Stimulated activated CD8-positive, alpha-beta memory T cell treated with anti-CD3 and anti-CD28 coated beads, Interleukin-7, amount 100 ng/mL, for 4 hours (primary cell): ENCODE measurements at places on chromosomes 2 and 18.

DNA sequence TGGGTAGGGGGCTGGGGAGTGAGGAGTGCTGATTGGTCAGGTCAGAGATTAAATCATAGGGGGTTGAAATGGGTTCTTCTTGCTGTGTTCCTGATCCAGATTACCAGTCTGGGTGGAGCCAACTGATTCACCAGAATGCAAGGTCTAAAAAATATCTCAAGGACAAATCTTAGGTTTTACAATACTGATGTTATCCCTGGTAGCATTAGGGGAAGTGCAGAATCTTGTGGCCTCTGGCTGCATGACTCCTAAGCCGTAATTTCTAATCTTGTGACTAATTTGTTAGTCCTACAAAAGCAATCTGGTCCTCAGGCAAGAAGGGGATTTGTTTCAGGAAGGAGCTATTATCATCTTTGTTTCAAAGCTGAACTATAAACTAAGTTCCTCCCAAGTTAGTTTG lies 289.2 kb upstream of the KYNU start:
- no peak for DNase-seq

DNA sequence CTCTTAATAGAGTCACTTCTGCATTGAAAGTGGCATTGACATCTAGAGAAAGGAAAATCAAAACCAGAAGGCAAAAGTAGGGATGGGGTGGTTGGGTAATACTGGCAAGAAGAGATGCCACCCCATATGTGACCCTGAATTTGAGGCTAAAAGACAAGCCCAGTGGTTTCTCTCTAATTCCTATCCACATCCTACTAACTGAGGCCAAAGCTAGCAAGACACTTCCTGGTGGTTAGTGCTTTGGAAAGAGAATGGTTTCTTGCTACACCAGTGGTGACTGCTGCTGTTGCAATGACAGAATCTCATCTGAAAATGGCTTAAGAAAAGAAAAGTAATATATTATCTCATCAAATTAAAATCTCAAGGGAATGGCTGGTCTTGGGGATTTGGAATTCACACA lies 640.6 kb downstream of the EPHA4 start:
- no peak for DNase-seq

- no peak for DNase-seq
Observed at GRCh38 chr2:101446869-101447268, 28.0 kb downstream of the RFX8 start.

DNA sequence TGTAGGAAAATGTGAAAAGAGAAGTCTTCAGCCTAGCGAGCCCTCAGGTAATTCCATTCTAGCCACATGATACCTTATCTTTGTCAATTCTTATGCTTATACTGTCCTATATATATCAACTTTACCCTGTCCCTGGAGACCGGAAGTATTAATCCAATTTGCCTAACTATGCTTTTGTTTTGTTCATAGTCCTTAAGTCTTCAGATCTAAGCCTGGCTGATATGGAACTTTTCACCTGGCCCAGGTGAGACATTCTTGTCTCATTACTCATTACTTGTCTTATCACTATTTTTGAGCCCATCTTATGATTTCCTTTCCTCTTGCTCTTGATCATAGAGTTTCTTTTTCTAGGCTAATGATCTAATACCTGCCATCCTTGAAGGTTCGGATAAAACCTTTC lies 194.1 kb upstream of the FANCL start:
- no peak for DNase-seq

- DNase-seq = no peak
Observed at GRCh38 chr18:23953984-23954383, 60.6 kb upstream of the TTC39C start.

- DNase-seq = no peak
Observed at GRCh38 chr2:20178666-20179465, 46.1 kb downstream of the SDC1 start.

- DNase-seq = no peak
Observed at GRCh38 chr2:126674075-126674744, 18.3 kb downstream of the GYPC start.

DNA sequence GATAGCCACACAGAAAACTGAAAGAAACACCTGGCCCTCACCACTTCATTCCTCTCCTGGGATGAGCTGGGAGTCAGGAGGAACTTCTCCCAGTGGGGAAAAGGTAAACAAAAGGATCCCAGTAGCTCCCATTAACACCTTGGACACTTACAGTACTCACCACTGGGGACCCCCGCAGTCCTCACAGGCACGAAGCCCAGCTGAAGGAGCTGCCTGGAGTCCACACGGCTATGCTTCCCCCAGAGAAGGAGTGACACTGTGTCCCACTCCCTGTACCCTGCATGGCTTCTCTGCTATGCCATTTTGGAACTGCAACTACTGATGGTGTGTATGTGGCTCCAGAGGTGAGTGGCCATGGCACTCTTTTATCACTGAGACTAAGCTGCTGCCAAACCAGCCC lies 1565.1 kb downstream of the LRP1B start:
- no peak for DNase-seq

GRCh38 chr18:8730080-8730827 lies 24.9 kb downstream of the MTCL1 start:
- DNase-seq = no peak

GRCh38 chr2:101751276-101751815 lies 53.8 kb downstream of the MAP4K4 start:
- DNase-seq = no peak

GRCh38 chr2:171531291-171531690 lies 9.0 kb downstream of the CYBRD1 start:
- DNase-seq = no peak

GRCh38 chr2:63827749-63828148 lies 13.9 kb upstream of the UGP2 start:
- no peak for DNase-seq

GRCh38 chr18:75016025-75016717 lies 192.8 kb downstream of the PTGR3 start:
- no peak for DNase-seq

DNA sequence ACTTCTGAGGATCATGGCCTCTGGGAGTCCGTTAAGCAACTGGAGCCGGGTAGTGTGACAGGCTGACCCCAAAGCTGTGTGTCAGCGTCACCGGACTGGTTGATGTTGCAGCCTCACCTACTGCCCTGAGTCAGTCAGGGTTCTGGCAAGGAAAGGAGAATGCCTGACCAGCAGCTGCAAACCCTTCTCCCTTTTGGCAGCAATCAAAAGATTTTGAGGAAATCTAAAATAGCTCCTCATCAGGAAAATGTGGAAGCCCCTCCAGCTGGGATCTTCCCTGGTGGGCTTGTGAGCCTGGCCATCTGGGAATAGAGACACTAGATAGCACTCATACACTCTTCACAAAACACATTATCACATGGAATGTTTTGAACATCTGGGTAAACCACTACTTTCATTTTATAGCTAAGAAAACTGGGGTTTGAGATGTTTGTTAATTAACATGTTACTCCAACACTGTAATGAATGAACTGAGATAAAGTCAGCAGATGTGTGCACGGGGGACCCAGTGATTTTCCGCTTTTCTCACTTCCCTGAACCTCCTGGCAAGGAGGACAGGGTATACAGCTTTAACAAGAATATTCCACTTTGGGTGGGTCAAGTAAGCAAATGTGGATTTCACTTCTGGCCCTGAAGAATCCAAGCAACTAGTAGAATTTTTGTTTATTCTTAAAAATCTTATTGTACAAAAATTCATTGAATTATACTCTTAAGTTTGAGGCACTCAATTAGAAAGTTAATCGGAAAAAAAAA lies 24.7 kb downstream of the CLUL1 start:
- DNase-seq = no peak
